ENCODE measurements at places on chromosomes 11 and 22. TPM values are rescaled to one million over a fixed set of nuclear protein-coding genes. Genes with fewer than 3 reads are reported as not detected.

GRCh38 chr11:61297341-61297740, 2.2 kb upstream of the VWCE start:
- no peak for DNase-seq

DNA sequence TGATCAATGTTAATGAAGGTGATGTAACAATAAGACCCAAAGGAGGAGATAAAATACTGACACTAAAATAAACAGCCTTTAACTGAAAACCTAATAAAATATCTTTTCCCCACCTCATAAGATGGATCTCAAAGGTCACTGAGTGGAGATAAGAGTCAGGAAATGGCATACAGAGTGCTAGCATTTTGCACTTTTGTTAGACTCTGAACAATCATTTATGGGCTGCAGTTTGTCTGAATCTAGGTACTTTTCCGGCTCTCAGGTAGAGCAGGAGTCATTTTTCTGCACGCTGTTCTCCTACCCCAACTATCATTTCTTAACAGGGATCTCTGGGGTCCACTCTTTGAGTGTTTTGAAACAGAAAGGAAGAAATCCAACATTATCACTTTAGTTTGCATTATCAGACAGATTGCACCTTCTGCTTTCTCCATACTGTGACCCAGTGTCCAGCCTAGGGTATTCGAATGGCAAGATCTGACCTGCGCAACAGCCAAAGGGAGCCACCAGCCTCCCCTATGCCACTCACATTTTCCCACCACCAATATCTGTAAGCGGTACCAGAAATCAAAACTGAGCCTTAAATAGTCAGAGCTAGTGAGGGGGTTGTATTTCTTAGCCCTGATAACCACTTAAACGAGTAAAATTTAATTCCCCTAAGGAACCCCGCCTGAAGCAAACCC, 863 bp downstream of the SIAE start:
- no peak for DNase-seq

DNA sequence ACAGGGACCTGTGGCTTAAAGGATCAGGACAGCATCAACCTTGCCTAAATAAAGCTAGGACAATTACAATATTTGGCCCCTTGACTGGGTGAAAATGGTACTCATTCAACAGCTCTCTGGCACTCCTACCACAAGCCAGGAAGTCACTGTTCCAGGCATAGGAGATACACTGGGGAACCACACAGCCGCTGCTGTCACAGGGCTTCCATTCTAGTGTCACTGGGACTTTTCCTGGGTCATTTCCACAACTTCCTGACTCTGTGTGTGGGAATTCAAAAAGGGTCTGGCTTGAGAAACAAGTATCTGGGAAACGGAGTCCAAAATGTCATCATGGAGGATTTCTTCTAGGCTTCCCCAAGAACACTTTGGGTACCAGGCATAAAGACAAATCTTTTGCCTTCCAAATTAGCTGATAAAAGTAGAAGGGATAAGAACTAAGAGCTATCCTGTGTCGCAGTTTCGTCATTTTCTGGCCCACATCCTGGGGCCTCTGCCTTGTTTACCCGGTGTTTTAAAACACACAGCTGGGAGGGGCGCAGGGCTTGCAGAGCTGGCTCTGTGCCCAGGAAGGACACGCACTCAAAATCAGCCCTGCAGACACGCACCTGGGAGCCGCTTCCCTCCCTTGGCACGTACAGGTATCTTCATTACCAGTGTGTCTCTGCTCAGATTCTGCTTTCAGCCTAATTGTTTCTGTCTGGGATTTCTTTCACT, 38.0 kb downstream of the TMEM45B start:
- no peak for DNase-seq

- no peak for DNase-seq
These were observed 136.0 kb downstream of the CACNA1I start for GRCh38 chr22:39706376-39707140.

DNA sequence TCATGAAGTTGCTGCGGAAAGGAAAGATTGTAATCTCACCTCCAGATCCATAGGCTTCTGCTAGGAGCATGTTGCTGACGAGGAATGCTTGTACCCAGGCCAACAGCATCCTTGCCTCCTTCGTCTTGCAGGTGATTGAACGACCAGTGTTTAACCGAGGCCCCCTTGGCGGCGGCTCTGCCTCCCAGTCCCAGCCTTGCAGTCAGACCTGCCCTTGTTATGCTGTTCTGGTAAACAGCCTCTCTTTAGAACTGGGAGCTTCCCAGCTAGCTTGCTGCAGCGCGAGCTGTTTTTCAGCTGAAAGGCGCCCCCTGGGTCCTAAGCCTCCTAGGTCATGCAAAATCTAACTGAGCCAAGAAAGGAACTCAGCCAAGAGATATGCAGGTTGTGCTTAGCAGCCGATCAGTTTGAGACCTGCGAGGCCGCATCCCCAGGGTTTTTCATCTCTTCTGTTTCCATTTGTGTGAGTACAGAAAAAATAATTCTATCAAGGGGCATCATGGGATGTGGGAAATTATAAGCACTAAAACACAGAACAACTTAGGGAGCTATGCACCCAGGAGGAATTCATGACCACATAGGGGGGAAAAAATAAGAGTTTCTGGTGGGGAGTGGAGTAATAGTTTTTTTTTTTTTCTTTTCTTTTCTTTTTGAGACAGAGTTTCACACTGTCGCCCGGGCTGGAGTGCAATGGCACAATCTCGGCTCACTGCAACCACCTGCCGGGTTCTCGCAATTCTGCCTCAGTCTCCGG, at the start of gene PIK3IP1:
Gene PIK3IP1 (minus strand): TSS at position 253 of the 754 bp plus-strand sequence. CDS start 144 bp downstream, at position 109.
- peak; percentile 88 for DNase-seq

DNA sequence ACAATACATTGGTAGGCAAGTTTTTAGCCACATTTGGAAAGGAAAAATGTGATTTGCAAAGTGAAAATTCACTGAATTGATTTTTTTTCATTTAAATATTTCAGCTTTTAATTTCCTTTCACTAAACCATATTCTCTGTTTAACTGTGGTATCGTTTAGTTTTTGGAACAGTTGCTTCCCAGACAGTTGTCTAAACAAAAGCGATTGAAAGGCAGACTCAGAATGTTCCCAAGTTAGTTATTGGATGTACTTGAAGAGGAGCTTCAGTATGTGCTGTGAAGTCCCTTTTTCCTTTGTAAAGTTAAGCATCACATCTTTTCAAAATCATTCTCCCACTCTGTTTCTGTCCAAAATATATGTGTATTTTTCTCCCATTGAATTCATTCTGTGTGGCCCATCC, 623.4 kb upstream of the LUZP2 start:
- DNase-seq = no peak

DNA sequence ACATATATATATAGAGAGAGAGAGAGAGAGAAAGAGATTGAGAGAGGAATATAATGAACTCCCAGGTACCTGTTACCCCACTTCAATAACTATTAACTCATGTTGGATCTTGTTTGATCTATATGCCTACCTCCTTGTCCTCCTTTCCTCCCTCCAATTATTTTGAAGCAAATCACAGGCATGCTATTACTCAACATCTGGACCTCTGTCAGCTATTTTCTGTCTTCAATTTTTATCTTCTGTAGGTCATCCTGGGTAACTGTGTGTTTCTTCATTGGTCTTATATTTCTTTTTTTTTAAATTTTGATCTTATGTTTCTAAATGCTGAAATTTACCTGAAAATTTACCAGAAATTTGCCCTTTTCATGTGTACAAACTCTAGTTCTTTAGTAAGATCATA, 24.8 kb downstream of the UVRAG start:
- DNase-seq = no peak

DNA sequence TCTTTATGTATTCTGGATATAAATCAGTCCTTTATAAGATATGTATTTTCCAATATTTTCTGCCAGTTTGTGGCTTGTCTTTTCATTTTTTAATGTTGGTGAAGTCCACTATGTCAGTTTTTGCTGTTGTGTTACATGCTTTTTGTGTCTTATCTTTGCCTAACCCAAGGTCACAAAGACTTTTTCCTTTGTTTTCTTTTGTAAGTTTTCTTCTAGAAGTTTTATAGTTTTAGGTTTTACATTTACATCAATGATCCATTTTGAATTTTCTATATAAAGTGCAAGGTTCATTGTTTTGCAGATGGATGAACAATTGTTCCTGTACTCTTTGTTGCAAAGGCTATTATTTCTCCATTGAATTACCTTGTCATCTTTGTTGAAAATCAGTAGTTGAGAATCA, 69.3 kb downstream of the UVRAG start:
- no peak for DNase-seq

DNA sequence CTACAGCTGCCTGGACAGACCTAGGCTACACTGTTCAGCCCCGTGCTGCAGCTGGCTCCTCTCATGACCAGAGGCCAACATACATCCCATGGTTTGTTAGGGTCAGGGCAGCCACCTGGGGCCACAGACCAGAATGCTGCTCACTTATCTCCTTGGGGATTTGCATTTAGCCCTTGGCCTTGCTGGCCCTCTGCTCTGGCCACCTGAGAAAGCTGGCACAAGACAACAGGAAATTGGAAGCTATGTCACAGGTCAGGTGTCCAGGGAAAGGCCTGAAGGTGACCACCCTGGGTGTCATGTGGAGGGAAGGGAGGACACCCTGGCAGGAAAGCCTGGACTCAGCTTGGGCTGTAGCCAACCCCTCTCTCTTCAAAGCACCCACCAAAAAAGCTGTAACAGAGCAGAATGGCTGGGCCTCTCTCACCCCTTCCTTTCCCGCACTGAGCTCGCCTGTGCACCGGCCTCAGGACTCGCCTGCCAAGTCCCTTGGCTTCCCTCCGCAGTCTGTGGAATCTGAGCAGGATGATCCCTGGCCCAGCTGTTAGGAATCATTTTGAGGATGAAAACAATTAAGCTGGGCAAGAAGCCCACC, 86.3 kb downstream of the SNX19 start:
- no peak for DNase-seq

GRCh38 chr11:298406-299065, 790 bp downstream of the IFITM5 start:
- DNase-seq = no peak

- DNase-seq = peak; percentile 26
These were observed at the start of gene PGR for GRCh38 chr11:101129203-101129943. TSS of gene PGR (minus strand) at chr11:101129813. CDS start at chr11:101129070, 743 bp downstream.

DNA sequence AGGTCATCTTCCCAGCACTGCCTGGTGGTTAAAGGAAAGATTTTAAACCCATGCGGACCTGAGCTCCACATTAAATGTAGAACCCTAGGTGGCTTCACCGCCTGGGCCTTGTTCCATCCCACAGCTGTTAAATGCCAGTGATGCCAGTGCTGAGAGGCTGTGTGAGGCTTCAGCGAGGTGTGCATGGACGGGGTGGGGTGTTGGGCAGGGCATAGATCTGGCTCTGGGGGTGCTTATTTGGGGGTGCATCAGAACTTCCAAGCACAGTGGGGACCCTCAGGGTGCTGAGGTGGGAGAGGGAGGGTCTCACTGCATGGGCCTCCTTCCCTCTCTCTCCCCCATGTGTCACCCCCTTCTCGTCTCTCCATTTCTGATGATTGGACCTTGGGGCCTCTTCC, 90.1 kb upstream of the B3GAT1 start:
- DNase-seq = no peak

- DNase-seq = no peak
These were observed 3.5 kb downstream of the KLHDC7B start for GRCh38 chr22:50548921-50549790.

DNA sequence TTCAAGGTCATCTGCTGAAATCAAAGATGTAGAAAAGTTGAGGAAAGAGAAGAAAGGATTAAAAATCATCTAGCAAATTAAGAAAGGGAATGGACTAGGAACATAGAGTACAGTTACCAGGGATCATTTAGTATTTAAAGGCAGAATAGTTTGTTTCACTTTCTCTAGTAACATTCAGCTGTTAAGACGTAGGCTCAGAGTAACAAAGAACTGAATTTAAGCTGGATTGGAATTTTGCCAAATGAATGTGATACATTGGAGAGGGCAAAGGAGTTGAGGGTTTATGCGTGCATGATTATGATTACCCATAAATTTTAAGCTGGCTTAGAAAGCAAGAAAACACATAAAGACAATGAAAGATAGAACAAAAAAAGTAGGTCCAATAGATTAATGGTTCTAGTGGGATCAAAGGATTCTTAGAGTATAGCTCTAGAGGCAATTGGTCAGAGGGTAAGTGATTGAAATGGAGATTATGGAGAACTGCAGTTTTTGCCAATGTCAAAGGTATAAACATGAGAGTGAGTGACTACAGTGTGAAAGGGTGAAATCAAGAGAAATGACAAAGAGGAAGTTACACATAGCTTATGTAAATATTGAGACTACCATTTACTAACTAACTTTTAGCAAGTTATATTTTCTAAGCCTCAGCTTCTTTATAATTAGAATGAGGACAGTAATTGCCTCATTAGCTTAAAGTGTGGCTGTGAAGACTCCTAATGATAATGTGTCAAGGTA, 190.0 kb downstream of the GRIA4 start:
- DNase-seq = no peak

DNA sequence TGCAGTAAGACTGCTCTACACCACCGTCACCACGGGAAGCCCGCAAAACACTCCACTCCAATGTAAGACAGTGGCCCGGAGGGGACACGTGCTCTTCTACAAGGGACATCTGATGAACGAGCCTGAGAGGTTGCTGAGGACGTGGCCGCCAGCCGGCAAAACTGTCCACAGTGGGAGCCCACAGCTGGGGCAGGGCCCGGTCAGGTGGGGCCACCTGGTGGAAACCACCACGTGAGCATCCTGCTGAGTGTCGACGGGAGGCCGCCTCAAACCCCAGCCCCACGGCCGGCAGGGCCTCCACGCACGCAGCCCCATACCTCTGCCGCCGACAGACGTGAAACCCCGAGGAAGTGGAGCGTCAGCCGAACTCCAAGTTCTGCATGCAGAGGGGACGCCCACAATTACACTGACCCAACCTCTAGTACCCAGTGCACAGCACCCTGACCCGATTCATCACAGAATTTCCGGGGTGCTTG, 42.6 kb downstream of the BRD1 start:
- no peak for DNase-seq

DNA sequence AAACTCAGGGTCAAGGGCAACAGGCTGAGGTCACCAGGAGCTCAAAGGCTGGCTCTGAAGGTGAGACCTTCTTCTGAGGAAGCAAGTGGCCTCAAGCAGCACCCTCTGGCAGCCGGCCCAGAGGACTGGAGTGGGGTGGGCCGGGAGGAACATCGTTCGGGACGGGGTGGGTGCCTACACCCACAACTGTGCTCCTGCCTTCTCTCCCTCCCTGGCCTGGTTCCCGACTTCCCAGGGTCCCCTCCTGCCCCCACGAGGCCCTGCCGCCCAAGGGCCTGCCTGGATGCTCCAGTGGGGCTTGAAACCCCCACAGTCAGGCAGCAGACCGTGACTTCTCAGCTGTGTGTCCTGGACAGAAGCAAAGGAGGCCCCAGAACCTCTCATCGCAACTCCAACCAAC, 195.7 kb downstream of the IGLL1 start:
- DNase-seq = no peak

- DNase-seq = no peak
These were observed 736.4 kb downstream of the KCNA4 start for GRCh38 chr11:29280452-29280851.

Gene CHST1
- 59.2 TPM for total RNA-seq

Gene JOSD1
- 51.0 TPM for total RNA-seq

Gene NEFH
- total RNA-seq = 27.1 TPM

Gene OLFML1
- not detected for total RNA-seq

Gene DDX25
- 11.3 TPM for total RNA-seq

Gene CPT1B
- total RNA-seq = 118 TPM

Gene HSCB
- 5.4 TPM for total RNA-seq
